ENCODE measurements at places on chromosomes 13 and 19. TPM values are rescaled to one million over a fixed set of nuclear protein-coding genes. Genes with fewer than 3 reads are reported as not detected.

DNA sequence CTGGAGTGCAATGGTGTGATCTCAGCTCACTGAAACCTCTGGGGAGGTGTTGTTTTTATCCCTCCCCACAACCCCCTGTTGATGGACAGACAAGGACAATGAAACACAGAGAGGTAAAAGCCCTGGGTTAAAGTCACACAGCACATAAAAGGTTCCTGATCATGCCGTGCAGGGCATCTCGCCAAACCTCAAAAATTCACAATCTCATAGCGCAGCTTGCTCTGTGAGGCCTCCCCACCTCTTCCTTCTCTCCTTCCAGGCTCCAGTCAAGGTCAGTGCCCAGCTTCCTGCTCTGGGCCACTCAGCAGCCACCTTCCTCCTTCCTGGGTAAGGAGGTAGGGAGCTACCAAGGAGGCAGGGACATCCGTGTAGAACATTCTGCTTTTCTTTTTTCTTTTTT, 2.3 kb downstream of the FUT2 start:
- H3K4me3 ChIP-seq, result no peak overlapping the region
- H3K27ac ChIP-seq, result no peak overlapping the region
- DNase-seq, result no peak
- peaks cover 21% of the 10 kb centered on the region for H3K27me3 ChIP-seq

- no peaks in the 10 kb centered on the region for H3K4me1 ChIP-seq
- peaks cover 14% of the 10 kb centered on the region for H3K27me3 ChIP-seq
- no peaks in the 10 kb centered on the region for H3K36me3 ChIP-seq
- DNase-seq, result no peak
- no peak overlapping the region for H3K27ac ChIP-seq
Observed at GRCh38 chr13:39273953-39274738, 235.9 kb downstream of the NHLRC3 start.

The PAK4 gene
- total RNA-seq, result 17.0 TPM

The ZBTB32 gene
- 192 TPM for total RNA-seq

- no peak overlapping the region for H3K4me3 ChIP-seq
- peaks cover 7% of the 10 kb centered on the region for H3K27me3 ChIP-seq
- H3K36me3 ChIP-seq, result no peaks in the 10 kb centered on the region
- no peaks in the 10 kb centered on the region for H3K4me1 ChIP-seq
Observed at GRCh38 chr13:79626924-79627323, 146.0 kb downstream of the NDFIP2 start.

GRCh38 chr19:10450191-10450852, 30.0 kb downstream of the PDE4A start:
- peaks cover 14% of the 10 kb centered on the region for H3K27me3 ChIP-seq
- no peak for DNase-seq
- no peak overlapping the region for H3K4me3 ChIP-seq
- no peaks in the 10 kb centered on the region for H3K36me3 ChIP-seq

The SLC35E1 gene
- 36.5 TPM for total RNA-seq

The REEP6 gene
- total RNA-seq, result 3.8 TPM

DNA sequence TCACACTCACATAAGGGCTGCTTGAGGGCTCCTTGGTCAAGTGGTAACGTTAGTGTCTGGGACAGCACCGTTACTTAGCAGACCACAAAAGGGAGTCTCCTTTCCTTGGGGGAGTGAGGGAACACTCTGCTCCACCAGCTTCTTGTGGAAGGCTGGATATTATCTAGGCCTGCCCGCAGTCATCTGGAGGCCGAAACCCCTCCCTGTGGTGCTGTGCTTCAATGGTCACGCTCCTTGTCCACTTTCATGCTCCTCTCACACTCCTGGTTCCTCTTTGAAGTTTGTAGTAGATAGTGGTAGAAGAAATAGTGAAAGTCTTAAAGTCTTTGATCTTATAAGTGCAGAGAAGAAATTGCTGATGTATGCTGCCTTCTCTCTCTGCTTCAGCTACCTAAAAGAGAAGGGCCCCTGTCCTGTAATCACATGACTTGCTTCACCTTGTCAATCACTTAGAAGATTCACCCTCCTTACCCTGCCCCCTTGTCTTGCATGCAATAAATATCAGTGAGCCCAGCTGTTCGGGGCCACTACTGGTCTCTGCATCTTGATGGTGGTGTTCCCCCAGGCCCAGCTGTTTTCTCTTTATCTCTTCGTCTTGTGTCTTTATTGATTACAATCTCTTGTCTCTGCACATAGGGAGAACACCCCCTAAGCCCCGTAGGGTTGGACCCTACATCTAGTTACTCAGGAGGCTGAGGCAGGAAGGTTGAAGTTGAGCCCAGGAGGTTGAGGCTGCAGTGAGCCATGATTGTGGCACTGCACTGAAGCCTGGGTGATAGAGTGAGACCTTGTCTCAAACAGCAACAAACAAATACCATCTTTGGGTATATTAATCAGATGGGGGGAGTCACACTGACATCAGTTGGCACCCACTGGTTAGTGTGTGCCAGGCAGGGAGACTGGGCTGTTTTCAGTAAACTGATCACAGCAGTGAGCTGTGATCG, 11.6 kb upstream of the MZF1 start:
- no peak overlapping the region for H3K4me3 ChIP-seq
- DNase-seq, result no peak
- H3K27ac ChIP-seq, result no peak overlapping the region

DNA sequence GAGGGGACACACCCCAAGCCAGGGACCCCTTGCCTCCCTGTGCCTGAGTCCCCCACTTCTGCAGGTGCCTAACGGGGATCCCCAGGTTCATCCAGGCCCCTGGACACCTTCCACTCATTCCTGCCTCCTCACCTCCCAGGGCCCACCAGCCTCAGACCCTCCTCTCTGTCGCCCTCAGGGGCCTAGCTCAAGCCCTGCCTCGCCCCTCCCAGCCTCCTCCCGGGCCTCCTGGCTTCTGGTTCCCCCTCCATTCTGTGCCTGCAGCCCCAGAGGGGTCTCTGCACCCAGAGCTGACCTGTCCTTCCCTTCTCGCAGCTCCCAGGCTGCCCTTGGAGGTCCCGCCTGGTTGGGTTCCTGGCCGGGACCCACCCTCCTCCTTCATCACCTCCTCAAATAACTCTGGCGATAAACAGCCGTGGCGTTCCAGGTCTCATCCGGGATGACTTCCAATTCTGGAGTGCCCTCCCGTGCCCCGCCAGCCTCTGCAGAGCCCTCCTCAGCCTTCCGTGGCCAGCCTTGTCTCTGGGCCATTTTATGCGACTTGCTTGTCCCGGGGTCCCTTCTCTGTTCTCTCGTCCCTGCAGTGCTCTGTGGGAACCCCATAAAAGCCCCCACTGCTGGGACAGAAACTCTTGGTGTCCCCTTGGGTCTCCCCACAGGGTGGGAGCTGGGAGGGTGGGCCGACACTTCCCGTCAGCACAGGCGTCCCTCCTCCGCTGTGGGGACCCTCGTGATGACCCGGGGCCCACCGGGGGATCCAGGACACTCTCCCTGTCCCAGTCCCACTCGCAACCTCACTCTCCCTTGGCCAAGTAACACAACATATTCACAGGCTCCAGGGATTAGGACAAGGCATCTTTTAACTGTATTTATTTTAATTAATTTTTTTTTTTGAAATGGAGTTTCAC, 9.2 kb downstream of the JOSD2 start:
- no peak for DNase-seq
- H3K27ac ChIP-seq, result no peak overlapping the region
- H3K27me3 ChIP-seq, result no peaks in the 10 kb centered on the region
- H3K4me3 ChIP-seq, result no peak overlapping the region

- DNase-seq, result no peak
- no peak overlapping the region for H3K4me3 ChIP-seq
- H3K27ac ChIP-seq, result no peak overlapping the region
- no peaks in the 10 kb centered on the region for H3K4me1 ChIP-seq
- peaks cover 36% of the 10 kb centered on the region for H3K27me3 ChIP-seq
Observed at GRCh38 chr19:51714848-51715247, 8.9 kb downstream of the HAS1 start.

- H3K4me1 ChIP-seq, result peaks cover 12% of the 10 kb centered on the region
- no peaks in the 10 kb centered on the region for H3K27me3 ChIP-seq
- peak overlapping the region; percentile 48 for H3K4me3 ChIP-seq
Observed at GRCh38 chr19:47013041-47013517, 6.6 kb upstream of the NPAS1 start.

The GNG8 gene
- 24.8 TPM for total RNA-seq

The KIR2DL3 gene
- total RNA-seq, result not detected

DNA sequence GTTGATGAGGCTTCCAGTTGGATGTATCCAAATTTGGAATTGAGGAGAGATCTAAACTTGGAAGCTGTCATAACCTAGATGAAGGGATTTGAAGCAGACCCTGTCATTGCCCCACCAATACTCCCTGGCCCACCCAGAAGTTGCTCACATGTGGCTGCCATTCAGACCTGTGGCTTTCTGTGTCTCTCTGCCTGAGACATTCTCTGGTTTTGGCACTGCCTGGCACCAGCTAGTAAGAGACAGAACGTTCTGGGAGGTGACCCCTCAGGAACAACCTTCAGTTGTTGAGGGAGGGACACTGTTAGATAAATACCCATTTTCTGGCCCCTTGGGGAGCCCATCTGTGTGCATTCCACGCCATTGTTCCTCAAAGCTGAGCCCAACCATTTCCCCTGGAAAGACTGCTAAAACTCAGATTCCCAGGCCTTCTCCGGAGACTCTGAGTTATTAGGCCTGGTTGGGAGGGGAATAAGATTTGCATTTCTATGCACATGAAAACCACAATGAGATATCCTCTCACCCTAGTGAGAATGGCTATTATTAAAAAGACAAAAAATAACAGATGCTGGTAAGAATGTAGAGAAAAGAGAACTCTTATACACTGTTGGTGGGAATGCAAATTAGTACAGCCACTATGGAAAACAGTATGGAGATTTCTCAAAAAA, 290.4 kb downstream of the TSHZ3 start:
- no peak overlapping the region for H3K27ac ChIP-seq
- DNase-seq, result no peak
- H3K4me3 ChIP-seq, result no peak overlapping the region
- no peaks in the 10 kb centered on the region for H3K36me3 ChIP-seq
- H3K4me1 ChIP-seq, result no peaks in the 10 kb centered on the region
- H3K27me3 ChIP-seq, result peaks cover 19% of the 10 kb centered on the region

The CPB2 gene
- not detected for total RNA-seq

- DNase-seq, result no peak
- H3K4me1 ChIP-seq, result no peaks in the 10 kb centered on the region
- no peak overlapping the region for H3K27ac ChIP-seq
- H3K36me3 ChIP-seq, result no peaks in the 10 kb centered on the region
- no peak overlapping the region for H3K4me3 ChIP-seq
- H3K27me3 ChIP-seq, result no peaks in the 10 kb centered on the region
Observed at GRCh38 chr13:89279374-89279773, 1608.2 kb downstream of the SLITRK5 start.

DNA sequence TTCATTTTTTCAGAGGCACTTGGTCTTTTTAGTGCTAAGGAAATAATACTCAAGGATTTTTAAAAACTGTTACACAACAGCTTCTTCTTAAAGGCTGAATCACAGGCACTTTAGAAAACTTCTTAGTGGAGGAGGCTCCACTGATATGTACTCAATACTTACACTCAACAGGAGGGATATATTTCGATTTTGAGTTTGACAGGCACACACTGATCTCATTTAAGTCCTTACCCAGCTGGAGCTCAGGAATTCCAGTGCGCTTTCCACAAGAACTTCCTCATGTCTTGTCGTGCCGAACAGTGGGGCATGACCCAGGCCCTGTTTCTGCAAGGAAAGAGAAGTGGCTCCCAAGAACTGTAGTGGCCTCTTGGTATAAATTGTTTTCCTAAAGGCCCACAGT, 103.8 kb downstream of the RGCC start:
- H3K27ac ChIP-seq, result no peak overlapping the region
- peaks cover 6% of the 10 kb centered on the region for H3K4me1 ChIP-seq
- no peak overlapping the region for H3K4me3 ChIP-seq
- DNase-seq, result no peak
- H3K27me3 ChIP-seq, result no peaks in the 10 kb centered on the region

The ONECUT3 gene
- not detected for total RNA-seq

Measured in activated T-cell treated with anti-CD3 and anti-CD28 coated beads, Interleukin-2, amount 50 U/mL, for 72 hours (primary cell).